ENCODE measurements at places on chromosomes 3 and 15.

DNA sequence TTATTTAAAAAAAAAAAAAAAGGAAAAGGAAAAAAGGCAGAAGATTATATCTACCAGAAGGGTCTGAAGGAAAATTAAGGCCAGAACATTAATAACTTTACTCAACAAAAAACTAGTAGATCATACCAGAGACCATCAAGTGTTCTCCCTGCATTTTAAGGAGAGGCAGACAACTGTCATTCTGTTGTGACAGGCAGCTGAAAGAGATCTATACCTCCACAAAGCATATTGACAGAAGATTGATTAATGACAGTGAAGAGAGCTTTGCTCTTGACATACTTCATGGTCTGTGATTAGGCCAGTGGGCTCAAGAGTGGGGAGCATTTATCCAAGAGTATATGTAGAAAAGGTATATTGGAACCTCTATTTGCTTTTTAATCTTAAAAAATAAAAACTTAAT is 248.4 kb downstream of the CDIN1 start:
- no peak for DNase-seq

- DNase-seq: no peak
Observed at GRCh38 chr15:89196994-89197393, 24.4 kb downstream of the RLBP1 start.

DNA sequence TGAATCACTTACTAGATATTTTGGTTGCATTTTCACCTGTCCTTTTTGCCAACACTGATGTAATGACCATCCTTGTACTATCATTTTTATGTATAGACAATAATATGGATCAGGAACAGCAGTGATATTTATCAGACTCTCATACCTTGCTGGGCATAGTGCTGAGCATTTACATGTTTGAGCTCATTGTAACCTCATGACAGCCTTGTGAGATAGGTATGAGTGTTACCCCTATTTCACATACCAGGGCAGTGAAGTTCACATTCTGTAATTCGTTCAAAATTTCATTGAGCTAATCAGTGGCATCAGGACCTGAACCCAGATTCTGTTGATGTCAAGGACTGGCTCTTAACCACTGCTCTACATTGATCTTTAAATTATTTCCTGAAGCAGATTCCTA is 221.5 kb upstream of the TBL1XR1 start:
- no peak for DNase-seq

GRCh38 chr3:195921334-195921791 is 13.0 kb upstream of the TNK2 start:
- no peak for DNase-seq

GRCh38 chr3:8336456-8336855 is 165.2 kb upstream of the LMCD1 start:
- no peak for DNase-seq

DNA sequence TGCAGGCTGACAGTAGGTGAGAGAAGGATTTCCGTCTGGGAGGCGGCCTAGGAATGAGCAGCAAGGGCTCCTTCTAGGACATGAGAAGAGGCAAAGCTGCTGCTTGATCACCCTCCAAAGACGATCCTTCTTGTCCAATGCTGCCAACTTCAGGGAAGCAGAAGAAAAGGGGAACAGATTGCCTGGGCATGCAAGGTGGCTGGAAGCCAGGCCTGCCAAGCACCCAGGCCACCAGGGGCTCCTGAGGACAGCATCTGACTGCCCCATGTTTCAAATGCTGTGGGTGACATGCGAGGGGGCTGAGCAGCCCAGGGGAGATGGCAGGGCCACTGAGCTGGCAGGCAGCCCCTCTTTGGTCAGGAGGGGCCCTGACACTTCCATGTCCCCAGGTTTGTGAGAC is 3.3 kb upstream of the GRIP2 start:
- DNase-seq: no peak

- DNase-seq: no peak
Observed at GRCh38 chr3:10563396-10563795, 58.0 kb upstream of the ATP2B2 start.

GRCh38 chr3:159586571-159587202 is 401.9 kb upstream of the IL12A start:
- no peak for DNase-seq

All from GM13977 (cell line).